ENCODE measurements at places on chromosomes 16 and 17. TPM values are rescaled to one million over a fixed set of nuclear protein-coding genes. Genes with fewer than 3 reads are reported as not detected.

DNA sequence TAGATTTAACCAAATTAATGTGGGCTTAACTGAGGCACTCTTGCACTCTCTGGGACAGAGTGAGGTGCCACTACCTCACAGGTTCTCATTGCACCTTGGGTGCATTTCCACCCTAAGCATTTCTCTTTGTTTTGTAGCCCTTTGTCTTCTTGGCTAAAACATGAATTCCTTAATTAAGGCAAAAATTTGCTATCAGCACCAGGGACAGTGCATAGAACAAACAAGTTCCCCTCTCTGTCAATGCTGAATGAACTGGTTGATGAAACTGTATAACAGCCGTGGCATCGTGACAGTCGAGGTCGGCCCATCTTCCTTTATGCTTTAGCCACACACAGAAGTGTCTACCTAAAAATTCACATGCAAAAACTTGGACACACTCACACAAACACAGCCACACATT lies 74.8 kb downstream of the HS3ST2 start:
- DNase-seq: no peak

GRCh38 chr17:65556014-65556909 lies 5.2 kb downstream of the AXIN2 start:
- peak; percentile 69 for DNase-seq

- no peak for DNase-seq
Observed at GRCh38 chr16:11151156-11151884, 104.7 kb downstream of the SOCS1 start.

DNA sequence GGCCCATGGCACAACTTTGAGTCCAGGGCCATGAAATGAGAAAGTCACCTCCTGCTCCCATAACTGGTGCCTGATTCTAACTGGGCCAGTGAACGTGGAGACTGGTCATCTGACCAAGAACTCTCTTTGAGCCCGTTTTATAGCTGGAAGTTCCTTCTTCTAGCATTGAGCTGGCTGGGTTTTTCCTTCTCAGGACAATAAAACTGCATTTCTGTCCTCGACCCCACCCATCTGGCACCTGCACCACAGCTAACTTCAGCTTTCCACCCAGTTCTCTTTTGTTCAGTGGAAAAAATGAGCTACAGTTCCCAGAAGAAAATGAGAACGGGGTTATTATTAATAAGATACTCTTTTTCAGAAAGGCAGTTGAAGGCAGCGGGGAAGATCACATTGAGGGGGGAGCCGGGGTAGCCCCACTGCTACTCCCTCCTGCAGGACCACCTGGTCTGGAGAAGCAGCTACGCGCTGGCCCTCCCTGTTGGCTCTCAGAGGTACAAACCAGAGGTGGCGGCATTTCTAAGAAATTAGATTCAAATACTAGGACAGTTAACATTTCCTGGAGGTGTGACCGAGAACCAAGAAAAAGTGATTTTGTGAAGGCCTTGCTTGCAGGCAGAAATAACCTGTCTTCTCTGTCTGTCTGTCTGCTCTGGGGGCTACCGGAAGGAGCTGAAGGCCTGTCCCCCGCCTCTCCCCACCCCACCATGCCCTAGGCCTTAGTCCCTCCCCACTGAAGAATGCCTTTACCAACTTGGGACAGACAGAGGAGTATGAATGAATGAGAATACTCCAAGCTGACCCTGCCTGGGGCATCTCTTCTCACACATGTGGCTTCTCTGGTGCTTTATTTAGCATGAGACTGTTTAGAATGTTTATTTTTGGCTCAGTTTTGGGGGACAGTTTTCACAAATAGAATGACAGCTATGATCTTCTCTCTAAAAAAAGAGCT lies 123.9 kb downstream of the XYLT1 start:
- DNase-seq: no peak

GRCh38 chr17:31549525-31550388 lies 158.3 kb downstream of the RAB11FIP4 start:
- DNase-seq: peak; percentile 95

DNA sequence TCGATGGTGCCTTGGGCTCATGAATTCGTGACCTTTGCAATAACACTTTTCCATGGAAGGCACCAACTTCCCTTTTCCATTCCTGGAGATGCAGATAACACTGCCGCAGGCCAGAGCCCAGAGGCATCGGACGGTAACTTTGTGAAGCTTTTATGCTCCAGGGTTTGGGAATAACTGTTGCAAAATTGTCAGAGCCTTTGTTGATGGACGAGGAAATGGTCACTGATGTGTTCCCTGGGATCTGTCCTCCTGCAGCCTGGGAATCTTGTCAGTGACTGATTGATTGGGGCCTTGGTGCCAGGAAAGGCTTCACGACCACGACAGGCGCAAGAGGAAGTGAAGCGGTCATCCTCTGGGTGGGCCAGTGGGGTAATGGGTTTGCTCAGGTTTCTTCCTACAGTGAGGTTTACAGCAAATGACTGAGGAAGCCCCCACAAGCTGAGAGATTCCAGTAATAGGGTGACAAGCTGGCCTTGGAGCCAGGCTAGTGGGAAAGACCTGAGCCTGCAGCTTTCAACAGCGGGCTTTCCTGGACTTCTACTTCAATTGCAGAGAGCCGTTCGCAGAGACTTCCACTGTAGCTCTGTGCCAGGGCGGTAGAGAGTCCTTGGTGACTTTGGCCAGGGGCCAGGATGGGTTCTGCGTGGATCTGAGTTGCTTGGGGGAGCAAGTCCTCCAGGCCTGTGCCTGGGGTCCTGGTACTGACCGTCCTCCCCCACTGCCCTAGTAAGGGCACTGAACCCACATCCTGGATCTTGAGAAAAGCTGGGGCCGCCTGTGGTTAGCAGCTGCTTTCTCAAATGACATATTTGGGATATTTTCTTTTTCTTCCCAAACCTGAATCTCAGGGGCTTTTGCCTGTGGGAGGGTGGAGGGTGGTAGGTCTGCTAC lies 37.6 kb downstream of the PGS1 start:
- DNase-seq: no peak

DNA sequence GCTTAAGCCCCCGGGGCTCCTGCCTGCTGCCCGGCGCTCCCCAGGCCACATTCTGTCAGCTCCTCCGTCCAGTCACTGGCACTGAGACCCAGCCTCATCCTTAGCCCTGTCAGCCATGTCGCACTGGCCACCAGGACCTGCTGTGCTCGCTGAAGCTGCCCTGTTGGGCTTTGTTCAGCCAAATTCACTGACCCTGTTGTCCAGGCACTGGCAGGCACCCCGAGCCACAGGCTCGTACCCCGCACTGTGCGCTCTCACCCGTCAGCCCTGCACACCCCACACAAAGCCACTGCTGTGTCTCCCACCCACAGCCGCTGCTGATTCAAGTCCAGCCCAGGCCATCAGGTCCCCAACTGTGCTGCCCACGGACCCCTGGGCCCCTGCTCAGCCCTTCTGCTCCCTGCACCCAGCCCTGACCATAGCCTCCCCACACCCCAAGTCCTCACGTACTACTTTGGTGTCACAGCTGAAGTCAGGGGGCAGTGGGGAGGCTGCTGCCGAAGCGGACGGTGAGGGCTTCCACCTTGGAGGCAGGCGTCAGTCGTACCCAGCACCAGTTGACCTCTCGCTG lies 131.5 kb upstream of the CHMP6 start:
- no peak for DNase-seq

DNA sequence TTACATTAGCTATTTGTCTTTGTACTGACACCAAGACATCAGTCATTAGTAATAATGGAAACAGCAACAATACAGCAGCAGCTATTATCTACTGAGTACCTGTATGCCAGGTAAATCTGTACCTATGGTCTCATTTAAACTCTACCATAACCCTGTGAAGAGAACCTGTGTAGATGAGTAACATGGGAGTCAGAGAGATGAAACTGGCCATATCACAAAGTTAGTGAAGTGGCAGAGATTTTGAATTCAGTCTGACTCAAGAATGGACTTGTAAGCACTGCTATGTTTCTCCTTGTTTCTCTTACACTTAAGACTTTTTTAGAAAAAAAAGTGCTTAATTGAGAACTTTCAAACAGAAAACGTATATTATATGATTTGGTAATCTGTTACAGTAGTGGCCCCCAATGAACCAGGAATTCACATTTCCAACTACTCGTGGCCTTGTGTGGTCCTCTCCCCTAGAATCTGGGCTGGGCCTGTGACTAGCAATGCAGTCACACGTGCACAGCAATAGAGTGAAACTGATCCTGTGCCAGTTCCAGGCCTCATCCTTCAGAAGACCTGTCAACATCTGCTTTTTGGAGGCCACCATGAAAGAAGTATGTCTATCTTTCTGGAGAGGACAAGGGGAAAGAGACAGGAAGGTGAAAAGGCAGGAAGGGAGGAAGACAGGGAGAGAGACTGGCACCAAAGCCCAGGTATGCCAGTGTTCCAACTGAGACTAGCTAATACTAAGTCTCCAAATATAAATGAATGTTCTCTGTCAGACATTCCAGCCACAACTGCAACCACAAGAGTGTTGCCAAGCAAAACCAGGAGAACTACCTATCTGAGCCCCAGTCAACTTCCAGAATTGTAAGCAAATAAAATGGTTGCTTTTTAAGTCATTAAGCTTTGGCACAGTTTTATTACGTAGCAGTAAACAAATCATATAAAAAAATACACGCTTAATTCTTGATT lies 12.0 kb downstream of the CRLF3 start:
- no peak for DNase-seq

GRCh38 chr17:40325156-40326013 lies 16.4 kb downstream of the RARA start:
- no peak for DNase-seq

The CSH1 gene
- not detected for polyA plus RNA-seq

The WNK4 gene
- polyA plus RNA-seq: 1.3 TPM

The CYGB gene
- 1.1 TPM for polyA plus RNA-seq

The ABCC12 gene
- polyA plus RNA-seq: not detected

The TMEM132E gene
- polyA plus RNA-seq: not detected

Data from A549 (cell line).